NCI-H1092 (cell line): ENCODE measurements at places on chromosomes 6 and 20.

DNA sequence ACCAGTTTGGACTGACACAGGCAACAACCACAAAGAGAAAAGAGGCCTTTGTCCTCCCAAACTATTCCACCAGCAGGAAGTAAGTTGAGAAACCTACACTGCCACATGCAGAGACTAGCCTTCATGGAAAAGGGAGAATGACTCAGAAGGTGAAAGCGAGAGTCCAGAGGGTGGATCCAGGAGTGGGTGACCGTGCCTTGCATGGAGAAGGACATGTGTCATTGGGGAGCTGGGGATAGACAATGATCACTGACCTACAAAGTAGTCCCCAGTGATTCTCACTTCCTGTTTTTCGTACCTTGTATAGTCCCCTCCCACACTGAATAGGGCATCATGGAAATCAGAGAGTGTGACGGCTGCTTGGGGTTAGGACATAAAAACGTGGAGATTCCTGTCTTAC, 91.9 kb downstream of the MYLK4 start:
- DNase-seq = no peak

- DNase-seq = no peak
These were observed 4.4 kb downstream of the PI16 start for GRCh38 chr6:36958775-36959554.

DNA sequence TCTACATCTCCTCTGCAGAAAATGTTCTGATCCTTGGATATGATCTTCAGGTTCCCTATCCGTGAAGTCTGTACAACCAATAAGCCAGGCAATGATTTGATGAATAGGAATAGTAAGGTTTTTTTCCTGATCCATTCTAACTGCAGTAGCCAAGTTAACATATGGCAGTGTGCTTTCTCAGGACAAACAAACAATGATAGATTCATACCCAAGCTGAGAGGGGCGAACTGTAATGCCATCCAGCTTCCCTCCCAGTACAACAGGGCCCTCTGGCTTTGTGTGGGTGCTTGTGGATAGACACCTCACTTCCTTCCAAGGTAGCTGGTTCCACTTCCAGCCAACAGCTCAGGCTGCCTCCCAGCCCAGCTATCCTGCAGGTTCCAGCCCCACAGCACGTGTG, 359.2 kb downstream of the CDH26 start:
- no peak for DNase-seq

DNA sequence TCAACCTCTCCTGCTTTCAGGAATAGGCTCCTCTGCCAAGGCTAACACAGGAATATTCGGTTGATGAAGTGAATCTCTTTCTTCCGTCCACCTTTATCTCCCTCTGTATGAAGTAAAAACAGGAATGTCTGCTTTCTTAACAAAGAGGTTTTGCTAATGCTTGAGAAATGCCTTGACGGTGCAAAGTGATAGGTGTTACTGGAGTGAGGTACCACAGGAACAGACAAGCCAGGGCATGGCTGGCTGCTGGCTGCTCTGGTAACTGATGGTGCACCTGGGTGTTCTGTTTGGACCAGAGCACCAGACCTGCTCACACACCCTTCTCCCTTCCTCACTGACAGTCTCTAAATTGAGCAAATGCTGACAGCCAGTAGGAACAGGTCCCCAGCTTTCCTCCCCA, 174.0 kb upstream of the FBXL4 start:
- no peak for DNase-seq

GRCh38 chr20:24651976-24652345, 182.5 kb downstream of the SYNDIG1 start:
- no peak for DNase-seq
